Heart right ventricle (tissue), 16 donors: ENCODE measurements at places on chromosomes 5 and 9. TPM values are rescaled to one million over a fixed set of nuclear protein-coding genes. Genes with fewer than 3 reads are reported as not detected.

- H3K4me1 ChIP-seq = no peaks in the 10 kb centered on the region
- no peaks in the 10 kb centered on the region for H3K36me3 ChIP-seq
- H3K4me3 ChIP-seq = no peak overlapping the region
- no peak for DNase-seq
- H3K27me3 ChIP-seq = no peaks in the 10 kb centered on the region
These were observed 56.8 kb downstream of the DRD1 start for GRCh38 chr5:175387144-175387543.

TAF11L5 gene
- not detected for polyA plus RNA-seq

TEX48 gene
- polyA plus RNA-seq = not detected

- no peak for DNase-seq
- no peaks in the 10 kb centered on the region for H3K27me3 ChIP-seq
- H3K4me3 ChIP-seq = no peak overlapping the region
- peak overlapping the region; percentile 89 for H3K27ac ChIP-seq
These were observed 2.1 kb downstream of the ARHGEF37 start for GRCh38 chr5:149583394-149583793.
